ENCODE measurements at places on chromosomes 1 and 21.

DNA sequence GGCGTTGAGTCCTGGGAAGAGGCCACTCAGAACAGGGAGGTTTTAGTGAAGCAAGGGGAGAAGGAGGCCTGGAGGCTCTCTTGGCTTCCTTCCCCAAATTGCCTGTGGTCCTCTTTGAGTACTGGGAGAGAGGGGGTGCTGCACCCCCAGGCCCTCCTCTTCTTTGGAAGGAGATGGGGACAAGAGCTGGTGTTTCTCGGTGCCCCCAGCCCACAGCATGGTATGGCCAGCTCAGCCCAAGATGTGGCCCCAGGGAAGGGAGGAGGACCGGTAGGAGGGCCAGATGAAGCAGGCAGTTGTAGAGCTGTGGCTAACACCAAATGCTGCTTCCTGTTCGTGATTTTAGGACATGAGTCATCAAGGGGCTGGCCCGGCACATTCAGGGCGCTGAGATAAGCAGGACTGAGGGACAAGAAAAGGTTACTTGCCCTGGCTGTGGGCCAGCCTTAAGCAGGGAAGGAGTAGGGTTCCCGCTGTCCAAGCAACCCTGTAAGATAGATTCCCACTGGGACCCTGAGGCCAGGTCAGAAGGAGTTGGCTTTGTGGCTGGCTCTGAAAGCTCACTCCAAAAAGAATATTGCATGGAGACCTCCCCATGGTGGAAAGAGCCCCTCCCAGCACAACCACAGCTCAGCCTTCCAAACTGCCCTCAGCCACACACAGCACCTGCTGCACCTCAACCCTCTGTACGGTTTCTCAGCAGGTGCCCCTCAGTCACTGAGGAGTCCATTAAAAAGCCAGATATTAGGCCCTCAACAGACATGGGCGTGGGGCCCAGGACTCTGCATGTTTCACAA, 4.9 kb upstream of the TNFRSF1B start:
- no peak for DNase-seq

GRCh38 chr1:100075773-100076172, 57.0 kb downstream of the SASS6 start:
- DNase-seq: no peak

DNA sequence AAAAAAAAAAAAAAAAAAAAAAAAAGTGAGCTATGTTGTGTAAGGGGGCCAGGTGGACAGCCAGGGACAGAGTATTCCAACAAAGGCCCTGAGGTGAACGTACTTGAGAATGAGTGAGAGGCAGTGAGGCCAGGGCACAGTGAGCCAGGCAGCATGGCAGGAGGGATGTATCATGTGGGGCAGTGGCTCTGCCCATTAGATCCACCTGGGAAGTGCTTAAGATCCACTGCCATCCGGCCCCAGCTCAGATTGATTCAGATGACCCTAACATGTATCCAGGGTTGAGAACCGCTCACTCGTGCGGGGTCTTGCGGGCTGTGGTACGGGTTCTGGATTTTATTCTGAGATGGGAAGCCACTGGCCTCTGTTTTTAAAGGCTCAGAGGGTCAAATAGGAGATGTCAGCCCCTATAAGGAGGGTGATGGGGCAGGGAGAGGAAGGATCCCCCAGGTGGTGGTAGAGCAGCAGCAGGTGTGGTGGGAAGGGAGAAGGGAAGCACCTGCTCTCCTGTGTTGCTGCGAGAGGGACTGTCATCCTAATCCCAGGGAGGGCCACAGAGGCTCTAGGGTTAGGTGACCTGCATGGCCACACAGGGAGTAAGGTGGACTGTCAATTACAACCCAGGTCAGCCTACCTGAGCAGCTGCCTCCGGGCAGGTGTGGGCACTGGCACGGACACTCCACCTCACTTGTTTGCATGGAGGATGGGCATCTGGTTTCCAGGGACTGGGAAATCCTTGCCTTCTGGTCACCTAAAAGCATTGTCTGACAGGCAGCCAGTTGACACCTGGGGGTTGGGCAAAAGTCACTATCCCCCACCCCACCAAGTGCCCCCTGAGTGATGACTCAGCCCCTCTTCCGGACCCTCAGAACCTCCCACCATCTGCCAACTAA, 31.6 kb downstream of the CDK18 start:
- no peak for DNase-seq

DNA sequence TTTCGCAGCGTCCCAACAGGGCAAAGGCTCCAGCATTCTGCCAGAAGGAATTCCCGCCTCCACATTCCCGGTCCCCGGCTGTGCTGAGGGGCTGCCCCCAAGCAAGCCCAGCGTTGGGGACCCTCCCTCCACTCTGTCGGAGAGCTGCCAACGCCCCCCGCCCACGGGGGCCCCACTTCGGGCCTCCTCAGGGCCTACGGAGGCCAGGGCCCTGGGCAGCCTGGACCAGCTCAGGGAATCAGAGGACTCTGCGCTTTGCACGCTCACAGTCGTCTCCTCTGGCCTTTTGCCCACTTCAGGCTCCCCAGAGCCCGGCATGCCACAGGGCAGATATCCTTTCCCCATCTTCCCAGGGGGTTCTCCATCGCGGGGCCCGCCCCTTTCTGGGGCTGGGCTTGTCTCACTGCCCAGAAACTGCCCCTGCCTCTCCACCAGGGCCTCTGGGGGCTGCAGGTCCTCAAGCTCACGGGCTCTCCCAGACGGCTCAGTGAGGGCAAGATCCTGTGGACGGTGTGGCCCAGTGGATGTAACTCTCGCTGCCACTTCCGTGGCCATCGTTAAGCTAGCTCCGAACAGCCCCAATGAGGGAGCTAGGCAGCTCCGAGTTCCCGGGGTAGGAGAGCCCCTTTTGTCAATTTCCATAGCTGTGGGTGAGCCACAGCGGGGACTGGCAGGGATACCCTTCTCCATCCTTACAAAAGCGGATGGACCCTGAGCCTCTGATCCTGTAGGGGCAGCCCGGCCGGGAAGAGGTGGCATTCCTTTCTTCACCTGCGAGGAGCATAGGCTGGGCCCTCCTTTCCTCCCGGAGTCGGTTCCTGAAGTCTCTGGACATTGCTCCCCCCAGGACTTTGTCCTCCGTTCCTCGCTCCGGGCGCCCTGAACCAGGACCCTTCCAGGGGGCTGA, 2.8 kb downstream of the ITPKB start:
- DNase-seq: no peak

DNA sequence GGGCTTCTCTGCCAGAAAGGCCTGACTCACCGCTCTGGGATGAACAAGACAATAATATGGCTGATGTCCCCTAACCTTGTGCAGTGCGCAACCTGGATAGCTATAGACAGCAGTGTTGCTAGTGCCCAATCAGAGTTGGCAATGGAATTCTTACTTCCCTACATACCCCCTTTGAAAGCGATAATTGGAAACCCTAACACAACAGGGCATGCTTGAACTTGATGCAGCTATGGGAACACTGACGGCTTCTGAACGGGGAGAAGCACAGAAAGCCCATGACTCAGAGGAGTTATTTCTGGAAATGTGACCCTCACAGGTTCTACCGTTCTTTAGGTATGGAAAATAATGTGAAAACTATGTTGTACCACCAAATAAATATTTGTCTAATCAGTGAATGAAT, 200.6 kb downstream of the TRABD2B start:
- DNase-seq: no peak

DNA sequence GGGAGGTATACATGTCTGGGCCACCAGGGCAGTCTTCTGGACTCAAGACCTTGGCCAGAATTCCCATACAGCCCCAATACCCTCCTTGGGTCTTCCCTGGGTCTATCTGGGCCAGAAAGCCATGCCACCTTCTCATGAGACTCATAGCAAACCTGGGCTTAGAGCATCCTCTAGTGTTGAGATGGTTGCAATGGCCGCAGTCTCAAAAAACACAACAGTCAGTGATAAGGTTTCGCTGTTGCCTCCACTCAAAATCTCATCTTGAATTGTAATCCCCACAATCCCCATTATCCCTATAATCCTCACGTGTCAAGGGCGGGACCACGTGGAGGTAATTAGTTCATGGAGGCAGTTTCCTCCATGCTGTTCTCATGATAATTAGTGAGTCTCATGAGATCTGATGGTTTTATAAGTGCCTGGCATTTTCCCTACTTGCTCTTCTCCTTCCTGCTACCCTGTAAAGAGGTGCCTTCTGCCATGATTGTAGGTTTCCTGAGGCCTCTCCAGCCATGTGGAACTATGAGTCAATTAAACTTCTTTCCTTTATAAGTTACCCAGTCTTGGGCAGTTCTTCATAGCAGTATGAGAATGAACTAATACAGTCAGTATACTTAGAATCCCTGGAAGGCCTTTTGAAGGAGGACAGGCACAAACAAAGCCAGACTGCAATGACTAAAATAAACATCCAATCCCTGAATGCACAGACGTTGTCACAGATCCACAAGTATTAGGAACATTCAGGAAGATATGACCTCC, 77.0 kb downstream of the CTH start:
- no peak for DNase-seq

- no peak for DNase-seq
Measured at GRCh38 chr21:35220301-35220700, 171.2 kb upstream of the RUNX1 start.

GRCh38 chr1:176638713-176639526, 175.9 kb downstream of the PAPPA2 start:
- DNase-seq: no peak

All from C1 segment of cervical spinal cord (tissue), 14 donors.